Activated CD4-positive, alpha-beta memory T cell treated with anti-CD3 and anti-CD28 coated beads, Interleukin-2, amount 10 ng/mL, durations not matched to agents 7 days and 5 days (primary cell): ENCODE measurements at places on chromosomes 3 and 15. TPM values are rescaled to one million over a fixed set of nuclear protein-coding genes. Genes with fewer than 3 reads are reported as not detected.

ENTPD3 gene
- total RNA-seq = not detected

SEMA3B gene
- 0.38 TPM for total RNA-seq

CRYGS gene
- 4.8 TPM for total RNA-seq

IQCF5 gene
- total RNA-seq = not detected

CKMT1A gene
- total RNA-seq = not detected

PCSK6 gene
- 0.58 TPM for total RNA-seq

ZBTB20 gene
- total RNA-seq = 8.6 TPM

MUC13 gene
- not detected for total RNA-seq

AGTR1 gene
- not detected for total RNA-seq

NPRL2 gene
- total RNA-seq = 50.1 TPM

ZNF710 gene
- total RNA-seq = 19.4 TPM

PTX3 gene
- total RNA-seq = not detected

NEDD4 gene
- total RNA-seq = 13.0 TPM

CTDSPL gene
- 2.0 TPM for total RNA-seq

IGF2BP2 gene
- 0.40 TPM for total RNA-seq

PIERCE2 gene
- total RNA-seq = not detected

IL16 gene
- total RNA-seq = 200 TPM

NEK11 gene
- 1.4 TPM for total RNA-seq

HRG gene
- total RNA-seq = not detected

ATP13A3 gene
- 76.8 TPM for total RNA-seq

ROPN1 gene
- total RNA-seq = not detected

ST3GAL6 gene
- total RNA-seq = not detected

TF gene
- 1.2 TPM for total RNA-seq

OSBPL10 gene
- total RNA-seq = 1.6 TPM

ZNF639 gene
- 29.8 TPM for total RNA-seq

CA12 gene
- total RNA-seq = 0.20 TPM

TNNC1 gene
- total RNA-seq = 2.3 TPM

FEZF2 gene
- total RNA-seq = not detected

NEO1 gene
- 7.6 TPM for total RNA-seq

CHRNA7 gene
- not detected for total RNA-seq
